ENCODE measurements at places on chromosomes 2 and 18. TPM values are rescaled to one million over a fixed set of nuclear protein-coding genes. Genes with fewer than 3 reads are reported as not detected.

PARD6G gene
- total RNA-seq, result 0.40 TPM

SIX2 gene
- 49.4 TPM for total RNA-seq

GRCh38 chr2:8506746-8507145, 175.1 kb upstream of the ID2 start:
- H3K4me3 ChIP-seq, result no peak overlapping the region
- H3K36me3 ChIP-seq, result no peaks in the 10 kb centered on the region
- H3K4me1 ChIP-seq, result no peaks in the 10 kb centered on the region
- no peaks in the 10 kb centered on the region for H3K27me3 ChIP-seq
- DNase-seq, result no peak
- H3K27ac ChIP-seq, result no peak overlapping the region

DNA sequence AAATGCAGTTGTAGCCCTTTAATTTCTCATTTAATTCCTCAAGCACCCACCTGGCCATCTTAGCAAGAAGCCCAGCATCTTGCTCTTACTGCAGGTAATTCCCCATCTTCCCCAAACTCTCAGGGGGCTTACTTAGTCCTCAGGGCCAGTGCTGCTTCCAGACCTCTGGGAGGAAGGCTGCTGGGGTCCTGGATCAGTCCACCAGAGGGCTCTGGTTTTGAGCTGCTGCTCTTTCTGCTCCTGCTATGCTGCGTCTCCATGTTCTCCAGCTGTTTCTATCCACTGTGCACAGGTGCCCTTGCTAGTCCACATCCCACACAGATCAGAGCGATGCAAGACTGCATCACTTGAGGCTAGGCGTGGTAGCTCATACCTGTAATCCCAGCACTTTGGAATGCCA, 34.5 kb upstream of the TMEM87B start:
- no peaks in the 10 kb centered on the region for H3K4me1 ChIP-seq
- no peak for DNase-seq
- H3K36me3 ChIP-seq, result no peaks in the 10 kb centered on the region
- H3K4me3 ChIP-seq, result no peak overlapping the region
- H3K27me3 ChIP-seq, result no peaks in the 10 kb centered on the region

DNA sequence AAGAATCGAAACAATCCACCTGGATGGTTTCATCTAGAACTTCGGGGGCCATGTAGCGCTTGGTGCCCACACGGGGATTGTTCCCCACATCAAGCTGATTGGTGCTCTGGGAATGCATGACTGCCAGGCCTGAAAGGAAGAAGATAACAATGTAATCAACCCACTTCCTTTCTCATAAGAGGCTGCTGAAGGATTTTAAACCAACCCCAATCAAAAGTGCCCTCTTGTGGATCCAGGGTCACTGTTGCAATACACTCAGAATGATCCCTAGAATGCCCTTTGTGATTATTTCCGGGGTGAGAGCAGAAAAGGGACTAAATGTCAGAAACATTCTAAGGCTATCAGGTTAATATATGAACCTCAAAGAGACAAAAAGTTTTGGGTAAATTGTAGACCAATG, 115.2 kb downstream of the ACVR1 start:
- no peak overlapping the region for H3K27ac ChIP-seq
- peaks cover 4% of the 10 kb centered on the region for H3K36me3 ChIP-seq
- no peaks in the 10 kb centered on the region for H3K4me1 ChIP-seq
- H3K4me3 ChIP-seq, result no peak overlapping the region
- no peak for DNase-seq
- H3K27me3 ChIP-seq, result no peaks in the 10 kb centered on the region

DNA sequence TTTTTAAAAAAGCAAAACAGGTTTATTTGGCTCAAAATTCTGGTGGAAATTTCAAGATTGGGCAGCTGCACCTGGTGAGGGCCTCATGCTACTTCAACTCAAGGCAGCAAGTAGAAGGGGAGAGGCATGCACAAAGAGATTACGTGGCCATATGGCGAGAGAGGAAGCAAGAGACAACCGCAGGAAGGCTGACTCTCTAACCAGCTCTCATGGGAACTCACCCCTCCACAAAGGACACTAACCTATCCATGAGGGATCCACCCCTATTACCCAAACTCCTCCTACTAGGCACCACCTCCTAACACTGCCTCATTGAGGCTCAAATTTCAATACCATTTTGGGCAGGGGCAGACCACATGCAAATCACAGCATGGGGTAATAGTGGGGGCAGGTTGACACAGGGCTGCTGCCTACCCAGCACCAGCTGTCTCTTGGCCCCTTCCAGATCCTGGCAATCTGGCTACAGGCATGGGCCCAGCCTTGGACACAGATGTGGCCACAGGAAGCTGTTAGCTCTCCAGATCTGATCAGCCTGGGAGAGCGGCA, 2.0 kb upstream of the CAPN10 start:
- H3K4me1 ChIP-seq, result peaks cover 32% of the 10 kb centered on the region
- peak overlapping the region; percentile 98 for H3K4me3 ChIP-seq
- no peaks in the 10 kb centered on the region for H3K27me3 ChIP-seq
- no peak for DNase-seq

DNA sequence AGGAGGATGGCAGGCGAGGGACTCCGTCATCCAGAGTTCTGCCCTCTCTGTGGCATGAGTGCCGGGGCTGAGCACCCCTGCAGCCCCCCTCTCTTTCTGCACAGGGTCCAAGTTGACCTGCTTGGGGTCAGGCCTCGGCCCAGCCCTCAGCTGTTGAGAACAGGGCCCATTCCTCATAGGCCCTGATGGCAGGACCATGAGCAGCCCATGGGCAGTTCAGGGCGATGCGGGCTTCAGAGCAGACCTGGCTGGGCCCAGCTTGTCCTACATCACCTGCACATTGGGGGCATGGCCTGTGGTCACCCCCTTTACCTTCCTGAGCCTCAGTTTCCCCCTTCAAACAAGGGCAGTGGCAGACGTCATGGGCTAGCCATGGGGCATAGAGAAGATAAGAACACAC, 238.1 kb downstream of the SEPTIN10 start:
- H3K27me3 ChIP-seq, result no peaks in the 10 kb centered on the region
- no peaks in the 10 kb centered on the region for H3K36me3 ChIP-seq
- H3K4me3 ChIP-seq, result no peak overlapping the region
- peaks cover 27% of the 10 kb centered on the region for H3K4me1 ChIP-seq
- no peak overlapping the region for H3K27ac ChIP-seq

- H3K4me3 ChIP-seq, result no peak overlapping the region
- no peaks in the 10 kb centered on the region for H3K27me3 ChIP-seq
- H3K27ac ChIP-seq, result no peak overlapping the region
- peaks cover 5% of the 10 kb centered on the region for H3K36me3 ChIP-seq
Measured at GRCh38 chr2:101026253-101026701, 24.2 kb downstream of the RPL31 start.

- H3K27ac ChIP-seq, result no peak overlapping the region
- no peak overlapping the region for H3K4me3 ChIP-seq
- no peaks in the 10 kb centered on the region for H3K27me3 ChIP-seq
- H3K36me3 ChIP-seq, result no peaks in the 10 kb centered on the region
- DNase-seq, result no peak
Measured at GRCh38 chr2:121085801-121086200, 199.2 kb downstream of the TFCP2L1 start.

DNA sequence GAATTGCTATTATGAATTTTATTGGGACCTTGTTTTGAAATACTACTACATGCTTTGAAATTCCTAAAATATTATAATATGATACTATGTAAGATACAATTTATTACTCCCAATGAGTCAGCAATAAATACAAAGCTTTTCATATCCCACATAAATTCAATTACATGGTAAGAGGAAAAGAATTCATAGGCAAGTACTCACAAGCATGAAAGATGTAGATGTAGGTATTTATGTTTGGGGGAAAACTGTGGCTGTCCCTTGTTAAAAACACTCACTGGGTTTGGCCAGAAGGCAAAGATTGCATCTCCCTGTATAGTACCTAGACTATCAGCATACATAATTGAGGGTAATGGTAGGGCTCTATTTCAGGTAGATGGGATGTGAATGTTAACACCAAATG, 90.4 kb downstream of the MBD2 start:
- no peaks in the 10 kb centered on the region for H3K27me3 ChIP-seq
- DNase-seq, result no peak
- no peaks in the 10 kb centered on the region for H3K4me1 ChIP-seq
- H3K4me3 ChIP-seq, result no peak overlapping the region
- H3K27ac ChIP-seq, result no peak overlapping the region
